ENCODE measurements at places on chromosomes 1 and 21.

- no peak for DNase-seq
These were observed 71.5 kb downstream of the DISP1 start for GRCh38 chr1:222886194-222886854.

GRCh38 chr1:210769473-210769872 lies 364.5 kb downstream of the KCNH1 start:
- no peak for DNase-seq

- DNase-seq = no peak
These were observed 78.2 kb upstream of the COA6 start for GRCh38 chr1:234295068-234295467.

DNA sequence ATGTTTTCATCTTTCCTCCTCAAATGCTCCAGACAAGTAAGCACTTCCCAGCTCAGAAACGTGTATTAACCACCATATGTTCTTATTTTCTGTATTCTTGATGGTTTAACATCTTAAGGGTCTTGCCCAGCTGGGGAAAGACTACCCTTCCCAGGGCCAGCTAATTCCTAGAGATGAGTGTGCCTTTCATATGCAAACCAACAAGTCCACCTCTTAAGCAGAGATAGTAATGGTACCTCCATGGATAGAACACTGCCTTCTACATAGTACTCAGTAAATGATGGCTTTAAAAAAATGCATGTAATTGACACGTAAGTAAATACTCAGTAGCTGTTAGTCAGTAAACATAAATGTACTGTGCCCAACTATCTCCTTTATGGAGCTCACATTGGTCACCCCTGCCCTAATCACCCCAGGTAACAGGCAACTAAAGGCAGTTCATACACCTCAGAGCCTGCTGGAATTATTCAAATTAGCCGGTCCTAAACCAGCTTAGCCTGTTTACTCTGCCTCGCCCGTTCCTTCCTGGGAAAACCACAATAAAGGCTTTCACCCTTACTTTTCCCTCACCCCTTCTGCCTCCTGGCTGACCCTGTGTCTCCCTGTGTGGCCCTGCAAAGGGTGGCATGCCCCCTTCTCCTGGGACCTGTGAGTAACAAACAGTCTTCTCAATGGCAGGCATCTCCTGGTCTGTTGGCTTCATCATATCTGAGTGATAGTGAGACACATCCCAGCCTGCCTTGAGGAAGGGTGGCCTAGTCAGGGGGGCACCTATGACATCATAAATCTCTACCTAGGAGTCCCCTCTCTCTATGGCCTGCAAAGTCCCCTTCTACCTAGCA lies 40.1 kb upstream of the KLHDC7A start:
- DNase-seq = no peak
